Activated T-helper 1 cell treated with anti-CD3 and anti-CD28 coated beads, Interleukin-2, amount 50 U/mL, for 16 hours (primary cell): ENCODE measurements at places on chromosomes 2 and 18.

DNA sequence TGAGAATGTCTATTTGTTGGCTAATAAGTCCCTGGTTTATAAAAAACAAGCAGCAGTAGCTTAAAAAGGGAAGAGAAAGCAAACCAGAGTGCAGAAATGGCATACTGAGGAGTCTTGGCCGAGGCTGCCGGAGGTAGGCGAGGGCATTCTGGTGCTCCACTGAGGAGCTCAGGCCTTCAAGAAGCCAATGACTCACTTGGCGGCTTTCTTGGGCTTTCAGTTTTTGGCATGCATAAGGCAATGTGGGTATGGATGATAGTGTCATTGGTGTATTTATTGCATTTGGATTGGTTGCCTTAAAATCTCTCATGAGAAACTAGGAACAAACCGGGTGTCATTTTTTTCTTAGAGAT lies 119.6 kb upstream of the ARL5A start:
- no peak for DNase-seq

- no peak for DNase-seq
Observed at GRCh38 chr2:207162316-207162715, 3.4 kb downstream of the KLF7 start.

- DNase-seq = no peak
Observed at GRCh38 chr2:79715338-79715737, 202.5 kb downstream of the CTNNA2 start.

DNA sequence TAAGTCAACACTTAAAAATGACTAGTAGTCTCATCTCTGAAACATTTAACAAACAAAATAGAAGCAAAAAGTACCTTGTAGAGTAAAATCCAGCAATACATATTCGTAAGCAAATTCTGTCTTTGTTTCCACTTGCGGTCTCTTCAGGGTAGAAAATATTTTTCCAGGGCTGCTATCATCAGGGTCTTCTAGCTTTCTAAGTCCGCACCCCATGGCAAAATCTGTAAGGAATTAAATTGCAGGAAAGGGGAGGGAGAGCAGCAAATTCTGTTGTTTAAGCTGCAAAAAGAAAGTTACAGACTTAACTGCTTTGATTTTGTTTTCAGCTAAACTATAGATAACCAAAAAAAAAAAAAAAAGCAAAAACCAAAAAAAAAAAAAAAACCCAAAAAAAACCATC lies at the start of gene RFTN2:
Gene RFTN2, minus strand, starts transcription at position 342 of the 400 bp plus-strand sequence. Its CDS starts 129 bp downstream, at position 213.
- DNase-seq = no peak

DNA sequence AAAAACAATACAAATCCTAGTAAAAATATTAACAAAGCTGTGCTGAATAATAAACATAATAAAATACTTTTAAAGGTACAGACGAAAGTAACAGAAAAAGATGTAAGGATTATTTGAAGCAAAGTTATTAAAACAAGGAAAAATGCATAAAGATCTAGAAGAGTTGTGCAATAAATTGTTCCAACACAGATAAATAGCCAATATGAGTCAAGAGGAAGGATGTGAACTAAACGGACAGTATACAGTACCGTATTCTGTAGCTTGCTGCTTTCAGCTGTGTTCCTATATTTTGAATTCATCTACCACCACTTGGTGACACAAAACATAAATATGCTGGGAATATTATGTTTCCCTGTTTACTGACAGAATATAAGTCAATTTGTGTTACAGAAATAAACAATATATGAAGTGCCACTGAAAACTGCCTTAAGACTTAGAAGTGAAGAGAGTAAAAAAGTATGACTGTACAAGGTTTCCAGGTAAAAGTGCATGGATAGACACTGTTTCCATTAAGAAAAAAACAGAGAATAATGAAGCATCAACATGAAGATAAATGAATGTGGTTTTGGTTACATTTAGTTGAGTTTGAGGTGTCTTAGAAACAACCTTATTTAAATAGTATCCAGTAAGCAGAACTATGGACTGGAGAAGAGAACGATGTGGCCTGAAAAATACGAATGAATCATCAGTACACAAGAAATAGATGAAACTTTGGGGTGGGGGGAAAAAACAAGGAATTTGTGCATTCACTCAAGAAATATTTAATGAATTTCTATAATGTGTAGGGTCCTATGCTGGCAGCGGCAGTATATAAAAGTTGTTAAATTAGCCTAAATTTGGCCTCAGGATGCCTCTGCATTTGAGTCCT lies 13.1 kb downstream of the PPP3R1 start:
- no peak for DNase-seq

DNA sequence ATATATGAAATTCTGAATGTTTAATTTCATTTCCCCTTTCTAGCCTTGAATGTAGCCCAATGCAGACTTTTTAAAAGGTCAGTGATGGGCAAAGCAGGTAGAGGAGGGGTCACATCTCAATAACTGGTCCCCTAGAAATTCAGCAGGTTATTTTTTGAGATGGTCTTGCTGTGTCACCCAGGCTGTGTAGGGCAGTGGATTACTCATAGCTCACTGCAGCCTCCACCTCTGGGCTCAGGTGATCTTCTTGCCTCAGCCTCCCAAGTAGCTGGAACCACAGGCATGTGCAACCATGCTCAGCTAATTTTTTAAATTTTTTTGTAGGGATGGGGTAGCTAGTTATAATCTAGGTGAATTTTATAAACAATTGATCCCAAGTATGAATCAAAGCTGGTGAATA lies 8.8 kb downstream of the IAH1 start:
- DNase-seq = no peak

DNA sequence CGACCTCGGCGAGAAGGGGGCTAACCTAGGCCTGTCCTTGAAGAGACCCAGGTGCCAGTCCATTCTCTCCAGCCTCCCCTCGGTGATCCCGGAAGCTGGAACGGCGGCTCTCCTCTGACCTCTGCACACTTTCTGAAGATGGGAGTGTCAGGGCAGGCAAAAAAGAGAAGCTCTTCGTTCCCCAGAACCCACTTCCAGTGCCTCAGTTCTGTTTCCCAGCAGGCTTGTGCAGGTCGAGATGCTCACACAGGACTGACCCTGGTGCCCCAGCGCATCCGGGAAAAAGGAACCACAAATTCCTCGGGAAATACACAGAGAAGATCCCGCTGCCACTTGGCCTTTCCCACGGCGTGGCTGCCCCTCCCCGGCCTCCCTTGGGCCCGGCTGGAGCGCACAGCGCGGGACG lies 681 bp upstream of the PTPN18 start:
- DNase-seq = no peak
